NCI-H1694 treated with DMSO at 0.1 percent for 48 hours (cell line): ENCODE measurements at places on chromosomes 5 and 9.

DNA sequence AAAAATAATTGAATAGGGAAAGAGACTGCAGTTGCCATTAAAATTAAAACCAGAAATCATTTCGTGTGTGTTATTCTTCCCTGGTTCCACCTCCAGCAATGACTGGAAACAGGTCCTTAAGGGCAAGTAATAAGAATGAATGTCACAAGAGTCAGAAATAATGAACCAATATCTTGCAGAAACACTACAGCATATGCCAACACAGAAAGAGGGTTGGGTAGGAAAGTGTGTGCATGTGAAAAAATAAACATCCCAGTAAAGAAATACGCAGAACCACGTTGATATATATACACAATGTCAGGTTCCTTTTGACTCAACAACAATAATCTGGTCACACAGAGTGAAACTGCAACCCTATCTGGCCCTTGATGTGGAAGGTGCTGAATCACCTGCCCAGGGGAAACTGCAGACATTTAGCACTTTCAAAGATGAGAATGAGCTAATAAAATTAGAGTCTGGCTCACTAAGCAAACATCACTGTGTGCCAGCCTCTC, 15.0 kb downstream of the HMHB1 start:
- peak; percentile 29 for DNase-seq

DNA sequence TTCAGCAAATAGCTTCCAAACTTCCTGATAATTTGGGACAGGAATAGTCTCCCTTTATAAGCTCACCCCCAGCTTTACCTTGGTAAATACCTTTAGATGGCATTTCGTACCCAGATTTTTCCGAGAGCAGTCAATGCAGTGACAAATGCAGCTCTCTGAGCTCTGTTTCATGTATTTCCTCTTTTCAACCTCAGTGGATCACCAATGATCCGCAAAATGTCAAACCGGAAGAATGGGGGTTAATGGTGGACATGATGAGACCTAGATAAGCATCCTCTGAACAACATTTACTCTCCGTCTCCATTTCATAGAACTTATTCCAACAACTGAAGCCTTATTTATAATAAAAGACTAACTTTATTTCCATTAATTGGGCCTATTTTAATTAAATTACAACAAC, 227.3 kb downstream of the MCTP1 start:
- DNase-seq = no peak

DNA sequence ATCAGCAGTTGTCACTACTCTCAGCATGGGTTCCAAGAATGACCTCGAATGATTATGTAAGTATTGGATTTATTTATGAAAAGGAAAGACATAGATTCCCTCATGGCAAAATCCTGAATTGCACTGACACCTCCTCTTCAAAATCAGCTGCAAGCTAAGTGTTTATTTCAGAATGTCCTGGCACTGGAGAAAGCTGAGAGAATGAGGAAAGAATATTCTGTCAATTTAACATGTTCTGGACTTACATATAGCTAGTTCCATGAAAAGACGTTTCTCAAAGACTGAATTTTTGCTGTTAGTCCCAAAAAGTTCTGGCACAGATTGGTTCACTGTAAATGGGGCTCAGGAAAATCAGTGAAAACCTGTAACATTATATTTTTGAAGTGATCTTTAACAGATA, 120.3 kb downstream of the NREP start:
- DNase-seq = no peak

DNA sequence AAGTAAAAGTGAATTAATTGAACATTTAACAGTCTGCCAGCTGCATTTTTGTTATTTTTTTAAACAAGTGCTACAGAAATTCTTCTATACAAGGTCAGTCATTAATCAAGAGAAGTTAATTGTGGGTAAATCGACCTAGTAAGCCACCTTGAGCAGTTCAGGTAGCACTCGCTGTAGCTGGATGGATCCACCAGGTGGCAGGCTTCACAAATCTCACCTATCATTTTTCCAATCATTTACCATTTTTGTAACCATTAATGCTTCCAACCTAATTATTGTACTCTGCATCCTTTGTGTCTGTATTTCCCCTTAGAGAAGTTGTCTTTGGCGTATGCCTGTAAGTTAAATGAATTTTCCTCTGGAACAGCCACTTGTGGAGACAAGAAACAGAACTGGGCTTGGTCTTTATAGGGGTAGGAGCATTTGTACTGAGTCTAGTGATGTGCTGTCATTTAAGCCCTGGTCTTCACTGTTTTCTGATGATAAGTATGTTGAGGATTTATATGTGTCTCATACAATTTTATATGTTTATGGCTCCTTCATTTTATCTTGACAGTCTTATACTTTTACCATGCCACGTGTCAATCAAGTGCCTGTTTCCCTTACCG, 39.5 kb downstream of the CD180 start:
- peak; percentile 51 for DNase-seq

DNA sequence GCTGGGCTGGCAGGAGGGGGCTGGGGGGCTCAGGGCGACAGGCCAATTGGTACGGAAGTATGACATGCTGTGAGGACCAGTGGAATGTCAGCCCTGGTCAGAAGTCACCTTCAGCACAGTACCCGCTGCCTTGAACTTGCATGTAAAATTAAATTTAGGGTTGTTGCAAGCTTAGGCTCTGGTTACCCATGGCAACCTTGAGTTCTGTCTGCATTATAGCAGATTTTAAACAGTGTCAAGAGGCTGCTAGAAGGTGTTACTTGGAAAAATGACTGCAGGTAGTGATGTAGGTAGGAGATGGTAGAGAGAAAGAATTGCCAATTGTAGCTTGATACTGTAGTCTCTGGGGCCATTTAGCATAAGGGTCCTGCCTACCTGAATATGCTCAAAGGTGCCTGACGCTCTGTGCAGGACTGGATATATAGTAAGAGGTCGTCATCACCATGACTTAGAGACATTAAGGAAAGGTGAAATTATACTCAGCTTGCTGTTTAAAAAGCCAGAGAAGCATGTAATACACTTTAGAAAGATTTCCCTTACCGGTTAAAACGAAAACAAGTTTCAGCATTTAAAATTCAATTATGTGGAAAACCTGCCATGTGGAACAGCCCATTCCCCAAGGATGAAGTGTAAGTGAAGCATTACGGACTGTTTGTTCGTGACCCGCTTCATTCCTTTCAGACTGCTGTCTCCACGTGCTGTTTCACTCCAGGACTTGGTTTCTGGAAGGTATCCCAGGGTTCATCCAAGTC, 169.0 kb downstream of the PDZD2 start:
- no peak for DNase-seq

DNA sequence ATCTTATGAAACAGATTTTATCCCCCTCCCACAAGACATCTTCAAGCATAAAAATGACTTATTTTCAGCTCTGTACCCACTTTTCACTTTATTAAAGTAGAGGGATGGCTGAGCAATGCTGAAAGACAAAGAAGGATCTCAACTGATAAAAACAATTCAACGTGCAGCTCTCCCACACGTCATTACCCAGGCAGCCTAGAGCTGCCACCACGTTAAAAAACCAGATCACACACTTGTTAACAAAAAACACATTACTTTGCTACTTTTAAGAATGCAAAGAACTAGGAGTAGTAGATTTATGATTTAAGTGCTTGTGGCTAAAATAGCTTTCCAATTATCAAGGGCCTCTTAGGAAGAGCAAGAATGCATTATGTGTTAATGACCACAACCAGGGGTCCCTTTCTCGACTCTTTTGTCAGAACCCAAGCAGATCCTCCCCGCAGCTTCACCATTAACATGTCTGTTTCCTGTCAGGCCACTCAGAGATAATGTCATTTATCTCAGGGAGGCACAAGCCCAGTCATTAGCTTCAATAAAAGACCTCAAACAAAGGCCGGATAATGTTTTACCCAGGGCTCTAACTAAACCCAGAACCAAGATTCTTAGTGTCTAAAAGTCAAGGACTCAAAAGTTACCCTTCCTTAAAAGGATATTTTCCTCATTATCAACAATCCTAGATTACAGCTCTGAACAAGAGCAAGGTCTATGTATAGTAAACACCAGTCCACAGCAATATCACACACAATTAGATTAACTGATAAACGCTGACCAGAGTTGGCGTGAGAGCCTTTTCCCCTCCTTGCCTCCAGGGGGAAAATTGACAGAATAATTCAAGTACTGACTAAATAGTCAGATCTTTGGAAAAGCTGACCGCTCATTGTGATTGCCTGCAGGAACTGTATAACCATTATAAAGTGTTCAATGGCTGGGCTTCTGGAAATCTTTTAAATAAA, 7.5 kb downstream of the ZNF608 start:
- no peak for DNase-seq

DNA sequence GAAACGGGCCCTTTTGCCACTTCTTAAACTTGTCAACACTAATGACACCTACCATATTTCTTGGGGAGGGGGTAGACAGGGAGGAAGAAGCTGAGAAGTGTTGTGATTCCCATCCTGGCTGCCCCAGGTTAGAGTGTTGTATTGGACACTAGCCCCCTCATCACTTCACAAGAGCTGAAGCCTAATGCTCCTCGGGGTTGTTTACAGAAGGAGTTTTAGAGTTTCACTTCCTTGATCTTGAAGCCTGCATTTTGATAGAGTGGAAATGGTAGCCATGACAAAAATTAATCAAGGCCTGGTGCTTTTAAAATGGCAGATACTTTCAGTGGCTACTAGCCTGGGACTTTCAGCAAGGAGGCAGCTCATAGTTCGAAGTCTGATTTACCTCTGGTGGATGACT, 11.0 kb upstream of the FAM120AOS start:
- DNase-seq = no peak

GRCh38 chr5:43753069-43753468, 150.1 kb downstream of the NNT start:
- DNase-seq = no peak

DNA sequence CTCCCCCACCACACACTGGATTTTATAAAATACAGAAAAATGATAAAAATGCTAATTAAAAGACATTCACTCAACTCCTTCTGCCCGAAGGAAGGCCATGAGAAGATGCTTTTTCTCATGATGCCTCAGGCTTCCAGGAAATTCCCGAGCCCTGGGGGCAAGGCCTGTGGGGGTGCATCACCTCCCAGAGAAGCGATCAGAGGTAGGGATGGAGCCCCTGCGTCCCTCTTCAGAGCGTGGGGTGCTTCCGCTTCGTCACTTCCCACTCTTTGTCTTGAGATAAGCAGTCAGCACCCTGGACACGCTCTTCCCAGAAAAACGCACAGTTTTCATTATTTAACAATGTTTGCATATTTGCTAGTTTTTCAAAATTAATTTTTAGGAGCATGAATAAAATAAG, 33.3 kb upstream of the SH3PXD2B start:
- no peak for DNase-seq

DNA sequence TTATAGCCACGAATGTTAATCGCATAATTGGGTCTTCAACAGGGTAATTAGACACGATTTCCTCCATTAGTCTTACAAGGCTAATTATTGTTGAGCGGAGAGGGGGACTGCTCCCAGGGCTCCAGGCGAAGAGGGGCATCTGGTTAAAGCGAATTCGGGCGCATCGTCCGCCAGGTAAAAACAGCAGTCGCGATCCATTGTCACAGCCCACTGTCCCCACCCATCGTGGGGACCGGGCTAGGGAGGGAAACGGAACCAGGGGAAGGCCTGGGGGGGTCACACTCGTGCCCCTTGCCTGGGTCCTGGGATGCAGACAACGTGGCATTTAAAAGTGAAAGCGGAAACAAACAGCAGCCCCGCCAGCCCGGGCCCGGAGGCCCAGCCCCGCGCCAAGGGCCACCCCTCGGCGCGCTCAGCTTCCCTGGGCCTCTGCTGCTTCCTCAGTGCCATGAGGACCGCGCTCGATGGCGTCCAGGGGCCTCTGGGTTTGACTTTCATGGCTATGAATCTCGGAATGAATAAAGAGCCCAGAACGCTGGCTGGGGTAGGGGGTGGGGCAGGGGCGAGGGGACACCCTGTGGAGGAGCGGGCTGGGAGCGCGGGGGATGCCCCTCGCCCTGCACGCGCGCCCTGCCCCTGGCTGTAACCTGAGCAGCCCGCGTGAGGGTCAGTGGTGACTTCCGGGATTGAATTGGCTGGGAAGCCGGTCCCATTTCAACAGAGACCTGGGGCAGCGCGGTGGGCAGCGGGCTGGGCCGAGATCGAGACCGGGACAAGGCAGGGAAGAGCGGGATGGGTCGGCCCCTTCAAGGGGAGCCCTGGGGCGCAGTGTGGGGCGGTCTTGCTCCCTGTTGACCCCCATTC, 99.9 kb downstream of the GTF3C4 start:
- DNase-seq = no peak

DNA sequence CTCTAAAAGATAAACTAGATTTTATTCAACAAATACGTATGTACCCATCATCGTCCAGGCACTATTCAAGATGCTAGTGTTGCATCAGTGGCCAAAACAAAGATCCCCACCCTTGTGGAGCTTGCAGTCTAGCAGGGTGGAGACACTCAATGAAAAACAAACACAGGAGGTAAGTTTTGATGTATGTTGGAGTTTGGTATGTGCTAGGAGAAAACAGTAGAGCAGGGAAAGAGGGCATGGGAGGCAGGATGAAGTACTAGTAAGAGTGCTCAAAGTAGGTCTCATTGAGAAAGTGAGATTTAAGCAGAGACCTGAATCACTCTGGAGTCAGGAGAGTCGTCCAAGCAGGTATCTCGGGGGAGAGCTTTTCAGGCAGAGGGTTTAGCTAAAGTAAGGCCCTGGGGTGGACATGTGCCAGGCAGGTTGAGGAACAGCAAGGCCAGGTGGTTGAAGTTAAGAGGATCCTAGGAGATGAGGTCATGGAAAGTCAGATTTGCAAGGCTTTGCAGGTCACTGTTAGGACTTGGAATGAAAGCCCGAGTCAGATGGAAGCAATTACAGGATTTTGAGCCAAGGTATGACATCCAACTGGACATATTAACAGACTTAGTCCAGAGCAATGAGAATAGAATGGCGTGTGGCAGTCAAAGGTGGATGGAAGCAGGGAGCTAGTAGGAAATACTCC, 9.2 kb downstream of the SNX18 start:
- no peak for DNase-seq

- DNase-seq = no peak
These were observed 62.7 kb upstream of the ASS1 start for GRCh38 chr9:130382096-130382495.

- no peak for DNase-seq
These were observed at the start of gene PCDHGA11 for GRCh38 chr5:141420855-141421488. TSS of gene PCDHGA11 (plus strand) at chr5:141421051. CDS start at chr5:141421228, 177 bp downstream.

GRCh38 chr5:156473269-156473908, 146.4 kb downstream of the SGCD start:
- peak; percentile 4 for DNase-seq

- no peak for DNase-seq
These were observed 24.0 kb upstream of the SLC9A3 start for GRCh38 chr5:548256-548655.

DNA sequence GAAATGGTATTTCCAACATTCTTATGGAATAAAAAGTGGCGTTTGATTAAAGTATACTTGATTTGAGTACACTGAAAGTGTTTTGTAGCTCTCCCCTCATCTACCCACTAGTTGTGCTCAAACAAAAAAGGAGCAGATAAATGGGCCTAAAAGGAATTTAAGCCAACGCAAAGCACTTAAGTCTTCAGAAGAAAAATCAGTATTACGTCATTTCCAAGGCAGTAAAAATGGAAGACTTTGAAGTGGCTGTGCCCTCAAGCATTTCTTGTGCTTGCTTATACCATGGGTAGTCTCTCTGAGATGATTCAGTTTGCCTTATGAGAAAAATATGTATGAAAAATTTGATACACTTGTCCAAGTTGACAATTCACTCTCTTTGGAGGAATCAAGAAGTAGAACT, 279.9 kb upstream of the CD180 start:
- DNase-seq = no peak

GRCh38 chr9:4490705-4491625, 697 bp downstream of the SLC1A1 start:
- DNase-seq = no peak
